ENCODE measurements at places on chromosomes 16 and 17.
A peak's percentile ranks its signal among the peaks of the same experiment; 100 is the strongest.

- peak; percentile 56 for DNase-seq
Observed at GRCh38 chr17:79925242-79925957, 86.2 kb upstream of the CBX4 start.

GRCh38 chr17:64133546-64134215 lies 3.7 kb upstream of the ERN1 start:
- peak; percentile 88 for DNase-seq

- no peak for DNase-seq
Observed at GRCh38 chr17:42748908-42749798, 4.3 kb upstream of the EZH1 start.

- no peak for DNase-seq
Observed at GRCh38 chr17:69404399-69404798, 10.1 kb upstream of the MAP2K6 start.

DNA sequence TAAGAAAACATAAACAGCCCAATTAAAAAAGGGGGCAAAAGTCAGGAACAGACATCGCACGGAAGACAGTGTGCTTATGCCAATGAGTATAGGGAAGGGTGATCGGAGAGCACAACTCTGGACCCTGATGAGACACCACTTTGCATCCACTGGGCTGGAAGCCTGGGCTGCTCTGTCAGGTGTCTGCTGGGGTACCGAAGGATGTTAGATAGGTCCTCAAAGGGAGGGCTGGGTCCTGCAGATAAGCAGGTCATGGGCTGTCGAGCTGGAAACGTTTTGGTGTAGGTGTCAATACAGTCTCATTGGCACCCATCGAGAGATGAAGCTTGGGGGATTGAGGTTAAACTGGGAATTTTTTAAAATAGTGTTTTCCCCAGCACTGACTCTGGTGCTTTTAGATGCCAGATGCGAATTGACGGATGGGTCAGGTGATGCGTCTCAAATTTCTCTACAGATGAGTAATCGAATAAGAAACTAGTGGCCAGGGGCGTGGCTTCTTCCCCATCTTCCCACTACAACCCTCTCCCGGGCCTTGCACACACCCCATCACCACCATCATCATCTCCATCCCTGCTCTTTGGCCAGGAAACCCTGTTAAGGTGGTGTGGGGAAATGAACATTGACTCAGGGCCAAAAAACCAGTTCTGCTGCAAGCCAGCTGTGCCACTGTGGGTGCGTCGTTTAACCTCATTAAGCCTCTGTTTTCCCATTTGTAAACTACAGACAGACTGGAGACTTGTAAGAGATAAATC lies 47.8 kb upstream of the IRF8 start:
- DNase-seq = no peak

GRCh38 chr16:617855-618254 lies 12.9 kb upstream of the WFIKKN1 start:
- no peak for DNase-seq

GRCh38 chr16:48347980-48348379 lies 37.2 kb downstream of the SIAH1 start:
- DNase-seq = peak; percentile 99

DNA sequence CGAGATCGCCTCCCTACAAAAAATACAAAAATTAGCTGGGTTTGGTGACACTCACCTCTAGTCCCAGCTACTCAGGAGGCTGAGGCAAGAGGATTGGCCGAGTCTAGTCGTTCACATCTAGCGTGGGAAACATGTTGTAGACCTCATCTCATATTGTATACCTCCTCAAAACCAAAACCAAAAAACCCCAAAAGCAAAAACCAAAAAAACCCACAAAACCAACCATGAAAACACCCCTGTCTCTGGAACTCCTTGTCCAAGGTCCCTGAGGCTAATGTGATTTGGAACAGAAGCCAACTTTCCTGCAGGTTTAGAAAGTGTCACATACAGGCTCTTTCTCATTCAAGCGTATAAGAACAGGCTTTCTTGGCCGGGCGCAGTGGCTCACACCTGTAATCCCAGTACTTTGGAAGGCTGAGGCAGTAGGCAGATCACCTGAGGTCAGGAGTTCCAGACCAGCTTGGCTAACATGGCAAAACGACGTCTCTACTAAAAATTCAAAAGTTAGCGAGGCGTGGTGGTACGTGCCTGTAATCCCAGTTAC lies 29.0 kb downstream of the RAB11FIP3 start:
- DNase-seq = no peak

DNA sequence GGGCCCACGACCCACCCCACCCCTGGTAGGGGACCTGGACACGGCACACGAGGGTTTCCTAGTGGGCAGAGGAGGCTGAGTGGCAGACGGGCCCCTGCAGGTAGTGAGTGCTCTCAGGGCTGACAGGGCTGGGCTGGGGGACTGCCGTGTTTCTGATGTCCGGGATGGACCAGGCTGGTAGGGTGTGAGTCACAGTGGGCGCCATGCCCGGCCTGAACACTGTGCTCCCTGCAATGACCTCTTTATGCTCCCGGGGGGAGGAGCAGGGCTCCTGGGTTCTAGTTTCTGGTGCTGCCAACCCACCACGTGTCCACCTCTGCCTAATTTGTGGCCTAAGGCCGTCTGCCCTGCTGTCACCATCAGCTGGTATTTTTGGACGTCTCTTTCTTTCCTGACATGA lies 26.3 kb downstream of the ARHGAP23 start:
- no peak for DNase-seq

DNA sequence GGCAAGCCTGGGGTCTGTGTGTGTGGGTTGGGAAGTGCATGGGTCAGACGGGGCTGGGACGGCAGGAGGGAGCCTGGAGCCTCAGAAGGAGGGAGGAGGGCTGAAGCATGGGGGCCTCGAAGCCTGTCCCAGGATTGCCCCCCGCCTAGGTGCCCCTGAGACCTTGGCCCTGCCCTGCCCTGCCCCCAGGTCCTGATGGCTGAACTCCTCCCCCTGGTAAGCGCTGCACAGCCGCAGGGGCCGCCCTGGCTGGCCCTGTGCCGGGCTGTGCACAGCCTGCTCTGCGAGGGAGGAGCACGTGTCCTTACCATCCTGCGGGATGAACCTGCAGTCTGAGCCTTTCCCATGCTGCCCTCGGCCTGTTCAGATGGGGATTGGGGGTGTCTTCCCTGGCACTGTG lies 4.4 kb downstream of the TEDC2 start:
- DNase-seq = no peak

GRCh38 chr16:52552643-52553042 lies 5.7 kb upstream of the TOX3 start:
- DNase-seq = peak; percentile 19

- DNase-seq = no peak
Observed at GRCh38 chr16:17381784-17382183, 89.0 kb downstream of the XYLT1 start.

DNA sequence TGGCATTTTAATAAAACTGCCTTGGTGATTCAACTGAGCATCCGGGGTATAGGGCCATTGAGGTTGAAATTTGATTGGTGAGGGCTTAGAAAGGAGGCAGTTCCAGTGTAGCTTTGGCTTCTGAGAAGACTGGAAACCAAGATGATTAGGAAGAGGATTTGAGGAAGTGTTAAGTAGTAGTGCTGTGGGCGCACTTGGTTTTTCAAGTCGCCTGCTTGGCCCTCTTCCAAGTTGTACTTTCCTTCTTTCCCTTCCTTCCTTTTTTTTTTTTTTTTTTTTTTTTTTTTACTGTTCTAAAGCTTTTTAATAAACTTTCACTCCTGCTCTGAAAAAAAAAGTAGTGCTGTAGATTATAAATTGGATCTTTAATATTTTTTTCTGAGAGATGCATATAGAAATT lies 320.5 kb downstream of the UTP18 start:
- no peak for DNase-seq

DNA sequence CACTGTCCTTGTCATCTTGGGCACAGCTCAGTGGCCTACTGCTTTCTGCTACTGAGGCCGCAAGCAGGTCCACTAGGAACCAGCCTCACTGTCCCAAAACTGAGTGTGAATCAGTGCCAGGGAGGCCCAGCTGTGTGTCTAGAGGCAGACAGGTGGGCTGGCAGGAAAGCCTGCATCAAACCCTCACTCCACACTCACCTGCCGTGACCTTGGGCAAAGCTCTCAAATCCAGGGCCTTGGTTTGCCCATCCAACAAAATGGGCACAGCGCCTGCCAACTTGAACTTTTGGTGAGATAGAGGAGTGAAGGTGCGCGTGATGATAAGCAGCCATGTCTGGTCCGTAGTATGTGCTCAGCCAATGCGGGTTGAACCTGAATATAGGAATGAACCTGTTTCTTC lies 14.8 kb downstream of the ATP2C2 start:
- no peak for DNase-seq

DNA sequence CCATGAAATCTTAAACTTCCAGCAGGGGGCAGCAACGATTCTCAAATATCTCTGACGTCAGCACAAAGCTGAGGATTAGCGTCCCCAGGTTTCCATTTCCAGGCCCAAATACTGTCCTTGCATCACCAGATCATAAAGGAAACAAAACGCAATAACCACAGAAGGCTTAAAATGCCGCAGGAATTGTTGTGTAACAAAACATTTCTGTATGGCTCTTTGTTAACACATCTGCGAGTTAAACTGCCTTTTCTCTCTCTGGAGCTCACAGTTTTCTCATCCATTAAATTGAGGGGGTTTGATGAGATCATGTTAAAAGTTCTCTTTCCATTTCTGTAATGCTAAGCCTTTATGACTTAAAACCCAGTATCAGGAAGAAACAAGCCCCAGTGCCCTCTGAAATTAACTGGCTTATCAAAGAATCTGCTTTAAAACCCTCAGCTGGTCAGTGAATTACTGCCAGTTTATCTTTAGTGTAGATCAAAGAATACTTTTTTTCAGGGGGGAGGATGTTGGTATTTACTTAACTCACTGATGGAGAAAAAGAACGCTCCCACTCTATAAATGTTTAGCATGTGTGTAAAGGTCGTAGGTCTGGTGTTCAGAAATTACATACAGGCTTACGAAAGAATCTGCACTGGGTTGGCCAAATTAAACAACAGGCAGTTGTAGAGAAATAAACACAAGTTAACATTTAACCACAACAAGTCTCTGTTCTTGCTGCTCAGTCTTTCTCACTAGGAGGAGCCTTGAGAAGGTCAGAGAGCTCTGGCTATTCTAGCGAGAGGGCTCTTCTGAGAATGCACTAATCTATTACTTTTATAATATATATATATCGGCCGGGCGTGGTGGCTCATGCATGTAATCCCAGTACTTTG lies 10.6 kb upstream of the TERF2 start:
- peak; percentile 93 for DNase-seq

- no peak for DNase-seq
Observed at GRCh38 chr16:53068423-53068833, 13.6 kb downstream of the CHD9 start.

DNA sequence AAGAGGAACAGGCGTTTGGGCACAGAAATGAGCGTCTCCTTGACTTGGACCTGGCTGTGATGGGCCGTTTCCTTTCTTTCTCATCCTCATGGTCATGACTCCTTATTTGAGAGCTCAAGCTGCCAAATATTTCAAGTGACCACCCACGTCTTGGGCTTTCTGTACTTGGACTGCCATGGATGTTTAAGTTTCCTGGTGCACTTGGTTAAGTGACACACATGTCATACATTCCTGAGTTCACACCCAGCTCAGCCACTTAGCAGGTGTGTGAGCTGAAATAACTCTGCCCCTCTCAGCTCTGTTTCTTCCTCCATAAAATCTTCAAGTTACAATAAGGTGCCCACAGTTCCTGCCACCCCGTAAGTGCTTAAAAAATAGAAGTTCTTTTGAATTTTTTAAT lies 114.5 kb downstream of the CLEC16A start:
- DNase-seq = no peak
